NCI-H748 treated with DMSO at 0.1 percent for 48 hours (cell line): ENCODE measurements at places on chromosomes 5 and 9.
A peak's percentile ranks its signal among the peaks of the same experiment; 100 is the strongest.

- DNase-seq: no peak
These were observed 294.8 kb upstream of the PTGER4 start for GRCh38 chr5:40384782-40385390.

DNA sequence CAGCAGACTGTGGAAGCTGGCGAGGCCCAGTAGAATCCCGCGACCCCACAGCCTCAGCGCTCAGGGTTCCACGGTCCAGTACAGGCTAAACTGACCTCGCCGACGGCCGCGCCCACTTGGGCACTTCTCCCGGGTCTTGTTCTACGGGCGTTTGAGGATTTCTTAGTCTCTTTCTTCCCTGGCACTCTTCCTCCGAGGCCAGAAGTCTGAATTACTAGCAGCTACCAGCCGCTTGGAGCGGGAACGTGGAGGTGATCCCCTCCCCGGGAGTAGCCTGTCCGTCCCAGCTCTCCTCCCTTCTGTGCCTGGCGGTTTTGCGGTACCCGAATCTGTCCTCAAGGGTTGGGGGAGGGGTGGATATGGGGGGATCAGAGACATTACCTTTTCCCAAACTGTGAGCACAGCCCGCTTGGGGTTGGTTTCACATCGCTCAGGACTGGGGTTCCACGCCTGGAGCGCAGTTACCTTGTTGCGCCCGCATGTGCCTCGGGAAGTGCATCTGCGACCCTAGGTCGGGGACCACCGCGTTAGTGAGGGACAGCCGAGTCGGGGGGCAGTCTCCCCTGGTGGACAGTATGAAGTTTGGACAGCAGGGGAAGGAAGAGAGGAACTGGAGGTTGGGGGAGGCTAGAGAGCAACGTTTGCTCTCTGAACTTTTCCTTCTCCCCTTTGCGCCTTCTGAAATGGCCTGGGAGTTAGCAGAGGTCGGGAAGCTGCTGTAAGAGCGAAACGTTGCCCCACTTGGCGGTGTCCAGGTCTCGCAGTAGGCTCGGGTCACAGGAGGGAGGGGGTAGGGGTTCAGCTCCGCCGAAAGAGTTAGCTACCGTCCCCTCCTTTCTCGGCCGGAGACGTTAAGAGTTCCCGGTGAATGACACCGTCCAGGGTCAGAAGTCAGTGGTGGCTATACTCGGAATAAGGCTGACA lies 190.8 kb downstream of the MEF2C start:
- DNase-seq: no peak

DNA sequence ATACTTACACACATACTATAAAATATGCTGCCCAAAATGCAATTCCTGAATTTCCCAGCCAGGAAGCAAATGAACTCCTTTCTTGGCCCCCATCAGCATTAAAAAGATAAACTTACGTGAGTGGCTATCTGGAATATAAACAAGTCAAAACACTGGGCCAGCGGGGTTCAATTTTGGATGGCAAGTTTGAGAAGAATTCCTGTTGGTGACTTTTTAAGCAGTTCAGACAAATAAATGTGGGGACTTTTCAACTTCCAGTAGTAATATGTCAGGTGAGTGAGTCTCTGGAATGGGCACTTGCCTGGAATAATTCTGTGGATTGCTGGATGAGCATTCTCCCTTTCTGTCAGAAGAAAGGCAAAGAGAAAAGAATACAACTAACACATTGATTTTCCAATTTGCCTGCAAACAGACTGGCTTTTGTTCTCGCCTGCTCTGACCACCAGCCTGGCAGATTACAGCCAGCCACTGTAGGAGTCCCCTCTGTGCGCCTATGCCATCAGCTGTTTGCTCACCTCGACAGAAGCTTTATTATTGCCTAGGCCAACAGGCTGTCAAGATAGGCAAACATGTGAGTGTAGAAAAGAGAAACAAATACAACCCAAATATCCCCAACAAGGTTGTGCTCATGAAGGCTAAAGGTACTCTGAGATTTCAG lies 78.6 kb downstream of the MRPS27 start:
- DNase-seq: peak; percentile 15

DNA sequence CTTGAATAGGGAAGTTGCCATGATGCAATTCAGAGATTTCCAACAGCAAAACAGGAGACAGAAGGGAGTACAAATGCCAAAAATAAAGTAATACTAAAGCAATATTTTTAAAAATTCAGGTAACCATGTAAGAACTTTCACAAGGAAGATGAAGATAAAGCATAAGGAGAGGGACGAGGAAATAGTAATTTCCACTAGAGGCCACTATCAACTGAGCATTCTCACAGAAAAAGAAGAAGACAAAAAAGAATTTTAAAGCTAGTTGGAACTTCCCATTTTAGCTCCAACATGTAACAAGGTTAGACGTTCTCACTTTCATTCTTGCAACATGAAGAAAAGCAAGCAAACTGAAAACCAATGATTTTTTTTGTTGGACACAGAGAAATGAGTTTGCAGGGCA lies 779.9 kb upstream of the CDH6 start:
- no peak for DNase-seq

DNA sequence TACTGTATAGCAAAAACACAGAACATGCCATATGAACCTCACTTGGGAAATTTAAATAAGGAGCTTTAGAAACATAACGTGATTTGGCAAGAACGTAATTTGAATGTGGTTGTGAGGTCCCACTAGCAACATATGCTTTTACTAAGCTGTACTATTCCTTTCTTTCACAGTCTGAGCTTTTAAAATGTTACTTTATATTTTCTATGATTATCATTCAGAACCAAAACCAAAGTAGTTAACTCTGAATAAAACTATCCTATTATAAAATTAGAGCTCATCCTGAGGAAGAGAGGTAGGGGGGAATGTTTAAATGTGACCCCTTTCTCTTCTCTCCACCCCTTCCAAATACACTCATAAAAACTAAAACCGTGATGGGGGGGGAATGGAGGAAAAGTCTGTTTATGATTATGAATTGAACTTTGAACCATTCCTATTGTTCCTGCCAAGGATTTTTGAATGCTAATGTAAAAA lies 435.7 kb downstream of the NFIB start:
- no peak for DNase-seq

DNA sequence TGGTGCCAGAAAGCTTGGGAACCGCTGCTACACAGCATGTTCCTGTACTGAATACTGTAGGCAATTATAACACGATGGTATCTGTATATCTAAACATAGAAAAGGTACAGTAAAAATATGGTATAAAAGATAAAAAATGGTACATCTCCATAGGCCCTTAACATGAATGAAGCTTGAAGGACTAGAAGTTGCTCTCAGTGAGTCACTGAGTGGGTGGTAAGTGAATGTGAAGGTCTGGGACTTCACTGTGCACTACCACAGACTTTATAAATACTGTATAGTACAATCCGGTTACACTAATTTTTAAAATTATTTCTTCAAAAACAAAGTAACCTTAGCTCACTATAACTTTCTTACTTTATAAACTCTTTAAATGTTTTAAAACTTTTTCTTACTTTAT lies 819.9 kb upstream of the GRAMD2B start:
- DNase-seq: no peak

GRCh38 chr5:128252756-128253155 lies 169.2 kb downstream of the SLC12A2 start:
- no peak for DNase-seq

DNA sequence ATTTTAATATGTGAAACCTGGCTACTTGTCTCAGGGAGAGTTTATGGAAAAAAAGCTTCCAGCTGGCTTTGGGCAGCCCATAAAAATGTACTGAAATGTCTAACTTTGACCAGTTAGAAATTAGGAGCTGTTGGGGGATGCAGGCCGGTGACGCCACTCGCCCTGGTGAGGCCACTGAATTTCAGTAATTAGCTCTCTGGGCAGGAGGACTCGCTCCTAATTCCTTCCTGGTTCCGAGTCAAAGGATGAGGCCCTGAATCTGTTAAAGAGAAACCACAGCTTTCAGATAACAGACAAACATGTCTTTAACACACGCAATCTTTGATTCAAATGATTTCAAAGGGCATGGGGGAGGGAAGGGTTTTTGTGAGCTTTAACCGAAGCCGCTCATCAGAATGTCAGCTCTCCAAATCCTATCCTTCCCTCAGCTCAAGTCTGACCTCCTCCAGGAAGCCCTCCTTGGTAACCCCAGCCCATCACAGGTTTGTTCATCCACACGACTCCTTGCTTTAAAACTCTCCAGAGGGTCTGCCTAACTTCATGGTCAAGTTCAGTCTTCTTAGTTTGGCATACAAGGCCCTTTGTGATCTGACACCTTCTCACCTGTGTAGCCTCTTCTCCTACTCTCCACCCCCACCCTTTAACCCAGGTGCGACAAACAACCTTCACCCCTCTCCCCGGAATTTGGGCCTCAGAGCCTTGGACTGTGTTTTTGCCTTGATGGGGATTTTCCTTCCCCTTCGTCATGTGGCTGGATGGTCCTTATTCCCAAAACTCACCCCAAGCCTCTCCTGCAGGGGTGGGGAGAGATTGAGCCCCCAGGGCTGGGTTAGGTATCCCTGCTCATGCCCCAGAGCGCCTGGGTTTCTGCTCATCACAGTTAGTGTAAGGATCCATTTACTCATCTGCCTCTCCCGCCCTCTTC lies 13.6 kb upstream of the PHF19 start:
- DNase-seq: no peak

- no peak for DNase-seq
These were observed 36.5 kb upstream of the IQGAP2 start for GRCh38 chr5:76366596-76366995.

DNA sequence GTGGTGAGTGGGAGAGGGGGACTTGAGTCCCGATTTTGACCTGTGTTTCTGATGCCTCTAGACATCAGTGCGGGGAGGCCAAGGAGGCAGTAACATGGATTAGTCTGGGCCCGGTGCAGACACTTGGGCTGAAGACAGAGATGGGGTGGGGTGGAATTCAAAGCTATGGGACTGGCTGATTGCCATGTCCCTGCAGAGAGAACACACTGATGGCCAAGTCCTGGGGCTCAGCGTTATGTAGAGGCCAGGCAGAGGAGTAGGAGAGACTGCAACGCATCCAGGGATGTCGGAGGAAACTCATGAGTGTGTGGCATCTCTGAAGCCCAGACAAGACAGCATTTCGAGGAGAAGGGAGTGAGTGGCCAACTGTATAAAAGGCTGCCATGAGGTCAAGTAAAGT lies 30.1 kb downstream of the PSD2 start:
- no peak for DNase-seq

- DNase-seq: peak; percentile 41
These were observed 632 bp downstream of the COQ4 start for GRCh38 chr9:128323212-128323730.

GRCh38 chr5:171623551-171624097 lies 162.0 kb upstream of the SMIM23 start:
- no peak for DNase-seq

- no peak for DNase-seq
These were observed 101.5 kb upstream of the SNX2 start for GRCh38 chr5:122673343-122673742.

GRCh38 chr5:128062172-128062746 lies 21.3 kb upstream of the SLC12A2 start:
- no peak for DNase-seq

DNA sequence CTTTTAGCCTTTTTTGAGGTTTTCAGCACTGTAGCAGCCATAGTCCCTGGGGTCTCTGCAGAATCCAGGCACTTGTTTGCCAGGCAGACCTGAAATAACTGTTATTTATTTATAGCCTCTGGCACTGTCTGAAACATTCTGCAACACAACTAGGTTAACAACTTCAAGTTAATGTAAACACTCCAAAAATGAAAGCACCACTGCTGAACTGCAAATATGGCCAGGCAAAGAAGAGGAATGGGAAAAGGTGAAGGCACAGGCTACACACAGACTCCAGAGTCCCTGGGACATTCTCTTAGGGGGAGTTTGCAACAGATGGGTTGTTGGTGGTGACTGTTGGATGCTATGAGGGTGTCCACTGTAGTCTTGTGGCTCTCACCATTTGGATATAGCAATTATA lies 369.0 kb downstream of the MAT2B start:
- no peak for DNase-seq

- no peak for DNase-seq
These were observed 696 bp downstream of the ZNF622 start for GRCh38 chr5:16464664-16465543.

DNA sequence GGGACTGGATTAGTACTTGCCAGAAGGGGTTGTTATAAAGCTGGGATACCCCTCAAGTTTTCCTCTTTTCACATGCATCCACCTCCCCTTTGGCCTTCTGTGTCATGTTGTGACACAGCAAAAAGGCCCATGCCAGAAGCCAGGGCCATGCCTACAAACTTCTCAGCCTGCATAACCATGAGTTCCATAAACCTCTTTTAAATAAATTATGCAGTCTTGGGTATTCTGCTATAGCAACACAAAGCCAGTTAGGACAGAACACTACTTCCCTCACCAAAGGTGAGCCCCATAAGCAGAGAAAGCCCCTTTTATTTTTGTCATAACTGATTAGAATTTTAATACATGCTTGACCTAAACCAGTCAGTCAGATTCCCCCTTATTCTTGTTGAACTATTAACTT lies 801.3 kb downstream of the DNAH5 start:
- no peak for DNase-seq

DNA sequence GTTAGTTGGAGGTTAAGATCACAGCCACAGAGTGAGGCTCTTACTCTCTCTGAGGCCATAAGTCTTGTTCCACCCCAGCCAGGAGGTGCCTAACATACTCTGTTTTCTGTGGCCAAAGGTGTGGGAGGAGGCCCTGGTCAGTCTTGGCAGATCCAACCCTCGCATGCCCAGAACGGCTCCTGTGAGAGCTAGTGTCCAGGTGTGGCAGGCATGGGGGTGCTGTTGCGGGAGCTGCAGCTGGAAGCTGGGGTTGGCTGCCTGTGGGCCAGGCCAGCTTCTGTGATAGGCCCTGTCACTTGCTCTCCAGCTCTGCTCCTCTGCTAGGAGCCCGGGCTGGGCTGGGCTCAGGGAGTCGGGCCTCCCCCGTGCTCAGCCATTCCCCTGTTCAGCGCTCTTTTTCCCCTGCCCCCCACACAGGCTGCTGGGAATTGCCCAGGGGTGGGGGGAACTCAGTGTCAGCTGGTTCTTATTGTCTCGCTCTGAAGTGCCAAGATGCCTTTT lies 31.6 kb downstream of the IER5L start:
- DNase-seq: no peak

GRCh38 chr5:119582987-119583386 lies 46.4 kb upstream of the FAM170A start:
- no peak for DNase-seq

- no peak for DNase-seq
These were observed 359.6 kb downstream of the DEPDC1B start for GRCh38 chr5:60340326-60340725.

DNA sequence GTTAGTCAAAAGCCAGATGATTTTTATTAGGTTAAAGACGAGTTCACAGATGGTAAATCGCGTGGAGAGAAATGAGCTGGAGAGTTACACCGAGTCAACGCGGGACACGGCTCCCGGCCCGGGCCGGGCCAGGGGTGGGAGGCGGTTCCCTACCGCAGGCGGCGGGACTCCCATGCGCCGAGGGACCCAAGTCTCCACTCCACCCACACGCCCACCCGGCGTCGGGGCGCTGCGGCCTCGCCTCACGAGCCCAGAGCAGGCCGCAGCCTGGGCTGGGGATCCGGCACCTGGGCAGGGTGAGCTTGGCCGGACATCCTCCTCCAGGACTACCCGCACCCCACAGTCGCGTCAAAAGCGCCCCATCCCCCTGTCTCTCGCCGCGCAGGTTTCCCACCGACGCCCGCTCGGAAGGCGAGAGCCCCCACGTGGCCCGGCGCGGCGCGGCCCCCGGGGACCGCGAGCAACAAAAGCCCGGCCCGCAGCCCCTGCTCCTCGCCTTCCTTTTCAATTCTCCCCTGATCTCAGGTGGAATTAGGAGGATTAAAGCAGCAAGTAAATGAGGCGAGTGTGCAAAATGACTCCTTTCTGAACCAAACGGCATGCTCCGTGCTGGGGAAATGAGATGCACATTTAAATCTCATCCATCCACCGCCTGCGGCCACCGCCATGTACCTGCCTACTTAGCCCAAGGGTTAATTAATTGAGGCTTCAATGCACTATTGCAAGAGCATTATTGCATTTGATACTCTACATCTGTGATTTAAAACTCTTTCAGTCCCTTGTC lies 196.5 kb upstream of the TBCA start:
- DNase-seq: no peak
